PC-9 (cell line): ENCODE measurements at places on chromosomes 1 and 21.

GRCh38 chr1:33328817-33329216 is 7.9 kb upstream of the A3GALT2 start:
- H3K36me3 ChIP-seq, result peaks cover 85% of the 10 kb centered on the region
- no peak overlapping the region for H3K27ac ChIP-seq
- no peak for DNase-seq
- no peak overlapping the region for H3K4me3 ChIP-seq
- H3K27me3 ChIP-seq, result no peaks in the 10 kb centered on the region

DNA sequence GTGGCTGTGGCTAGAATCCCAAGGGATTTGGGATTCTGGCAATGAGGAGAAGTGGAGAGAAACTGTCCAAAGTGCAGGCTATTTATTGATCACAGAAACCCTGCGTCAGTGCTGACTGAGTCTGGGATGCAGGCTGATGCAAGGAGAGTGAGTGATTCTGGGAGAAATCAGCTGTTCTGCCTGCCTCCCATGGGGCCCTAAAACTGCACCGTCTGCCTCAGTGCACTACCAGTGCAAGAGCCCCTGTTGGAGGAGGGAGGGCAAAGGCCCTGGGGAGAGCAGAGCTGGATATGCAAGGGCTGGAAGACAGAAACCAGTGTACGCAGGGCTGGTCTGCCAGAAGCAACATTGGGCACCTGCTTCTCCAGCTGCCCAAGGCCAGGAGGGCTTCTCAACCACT is 42.6 kb downstream of the C1orf198 start:
- peak overlapping the region; percentile 23; the same call in 1 of the 2 replicates for H3K4me3 ChIP-seq
- H3K36me3 ChIP-seq, result no peaks in the 10 kb centered on the region
- H3K4me1 ChIP-seq, result peaks cover 42% of the 10 kb centered on the region

DNA sequence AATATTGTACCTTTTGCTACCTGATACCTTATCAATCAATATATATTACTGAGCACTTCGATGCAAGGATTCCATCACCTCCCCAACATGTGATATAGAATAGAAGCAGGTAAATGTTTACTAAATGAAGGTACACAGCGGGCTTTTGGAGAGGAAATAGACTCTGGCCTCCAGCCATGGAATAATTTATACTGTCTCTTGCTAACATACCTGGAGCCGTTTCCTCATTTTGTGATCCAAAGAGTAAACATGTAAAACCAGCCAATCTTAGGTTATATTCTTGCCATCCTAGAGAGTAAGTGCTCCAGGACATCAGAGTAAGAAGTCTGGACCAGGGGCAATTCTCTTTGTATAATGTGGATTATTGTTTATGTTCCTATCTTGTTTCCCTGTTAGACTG is 39.4 kb downstream of the NDUFS5 start:
- H3K4me1 ChIP-seq, result no peaks in the 10 kb centered on the region
- no peak overlapping the region for H3K4me3 ChIP-seq
- H3K27me3 ChIP-seq, result no peaks in the 10 kb centered on the region
- no peaks in the 10 kb centered on the region for H3K36me3 ChIP-seq
- no peak overlapping the region for H3K27ac ChIP-seq

DNA sequence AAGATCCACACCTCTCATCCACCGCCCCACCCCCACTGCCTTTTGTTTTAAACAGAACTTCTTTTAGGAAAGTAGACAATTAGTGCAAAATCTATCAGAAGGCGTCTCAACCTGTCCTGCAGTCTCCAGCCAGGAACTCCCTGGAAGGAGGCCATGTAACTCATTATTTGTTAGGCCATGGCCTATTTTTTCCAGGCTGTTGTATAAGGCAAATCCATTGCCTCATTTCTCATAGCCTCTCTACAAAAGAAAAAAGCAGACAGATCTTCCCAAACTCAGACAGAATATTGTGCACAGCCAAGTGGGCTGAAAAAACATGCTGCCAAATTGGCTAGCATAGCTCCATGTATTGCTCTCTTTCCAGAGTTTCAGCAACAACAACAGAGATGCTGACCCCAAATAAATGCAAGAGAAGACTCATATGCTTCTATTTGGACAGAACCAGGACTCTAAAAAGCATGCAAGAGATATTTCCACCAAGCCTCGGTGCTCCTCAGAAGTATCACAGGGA is 770.7 kb upstream of the CXADR start:
- no peak overlapping the region for H3K4me3 ChIP-seq
- no peak for DNase-seq
- H3K27me3 ChIP-seq, result no peaks in the 10 kb centered on the region
- no peaks in the 10 kb centered on the region for H3K4me1 ChIP-seq
- H3K36me3 ChIP-seq, result no peaks in the 10 kb centered on the region
- no peak overlapping the region for H3K27ac ChIP-seq

- H3K27ac ChIP-seq, result no peak overlapping the region
- no peak for DNase-seq
- no peaks in the 10 kb centered on the region for H3K36me3 ChIP-seq
Measured at GRCh38 chr1:194476351-194476750, 1289.9 kb upstream of the B3GALT2 start.

DNA sequence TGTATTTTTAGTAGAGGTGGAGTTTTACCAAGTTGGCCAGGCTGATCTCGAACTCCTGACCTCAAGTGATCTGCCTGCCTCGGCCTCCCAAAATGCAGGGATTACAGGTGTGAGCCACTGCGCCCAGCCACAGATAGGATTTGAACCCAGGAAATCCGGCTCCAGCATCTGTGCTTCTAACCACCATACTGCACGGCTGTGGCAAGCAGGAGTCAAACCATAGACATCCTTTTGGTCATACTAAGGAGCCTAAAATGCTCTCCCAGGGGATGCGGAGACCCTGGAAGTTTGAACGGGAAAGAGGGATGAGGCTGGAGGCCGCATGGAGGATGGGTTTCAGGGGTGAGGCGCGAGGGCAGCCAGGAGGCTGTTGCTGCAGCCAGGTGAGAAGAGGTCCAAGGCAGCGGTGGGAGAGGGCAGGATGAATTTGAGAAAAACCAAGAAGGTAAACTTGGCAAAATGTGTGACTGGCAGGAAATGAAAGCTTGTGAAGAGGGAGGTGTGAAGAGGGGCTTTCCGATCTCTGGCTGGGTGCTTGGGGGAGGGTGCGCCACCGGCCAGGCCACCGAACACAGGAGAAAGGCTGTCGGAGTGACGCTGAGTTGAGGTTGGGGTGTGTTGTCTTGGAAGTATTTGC is 24.0 kb upstream of the CDK18 start:
- no peaks in the 10 kb centered on the region for H3K27me3 ChIP-seq
- H3K36me3 ChIP-seq, result no peaks in the 10 kb centered on the region
- peaks cover 16% of the 10 kb centered on the region for H3K4me1 ChIP-seq
- DNase-seq, result no peak
- no peak overlapping the region for H3K27ac ChIP-seq

- H3K4me1 ChIP-seq, result no peaks in the 10 kb centered on the region
- no peak overlapping the region for H3K27ac ChIP-seq
- 0 out of 2 replicates have a peak, but pooled peaks cover 3% of the 10 kb centered on the region for H3K36me3 ChIP-seq
- no peaks in the 10 kb centered on the region for H3K27me3 ChIP-seq
- H3K4me3 ChIP-seq, result no peak overlapping the region
Measured at GRCh38 chr1:113540335-113540734, 150.0 kb downstream of the MAGI3 start.

- DNase-seq, result no peak
- no peak overlapping the region for H3K4me3 ChIP-seq
- H3K4me1 ChIP-seq, result peaks cover 22% of the 10 kb centered on the region
- no peaks in the 10 kb centered on the region for H3K36me3 ChIP-seq
- 0 out of 2 replicates have a peak overlapping the region, but pooled peaks have one; percentile 88 for H3K27ac ChIP-seq
Measured at GRCh38 chr1:27555700-27556424, 48.1 kb downstream of the AHDC1 start.

- no peak overlapping the region for H3K4me3 ChIP-seq
- H3K36me3 ChIP-seq, result no peaks in the 10 kb centered on the region
- no peak overlapping the region for H3K27ac ChIP-seq
- H3K4me1 ChIP-seq, result peaks cover 32% of the 10 kb centered on the region
- H3K27me3 ChIP-seq, result no peaks in the 10 kb centered on the region
Measured at GRCh38 chr1:152185544-152186391, 26.7 kb upstream of the RPTN start.

DNA sequence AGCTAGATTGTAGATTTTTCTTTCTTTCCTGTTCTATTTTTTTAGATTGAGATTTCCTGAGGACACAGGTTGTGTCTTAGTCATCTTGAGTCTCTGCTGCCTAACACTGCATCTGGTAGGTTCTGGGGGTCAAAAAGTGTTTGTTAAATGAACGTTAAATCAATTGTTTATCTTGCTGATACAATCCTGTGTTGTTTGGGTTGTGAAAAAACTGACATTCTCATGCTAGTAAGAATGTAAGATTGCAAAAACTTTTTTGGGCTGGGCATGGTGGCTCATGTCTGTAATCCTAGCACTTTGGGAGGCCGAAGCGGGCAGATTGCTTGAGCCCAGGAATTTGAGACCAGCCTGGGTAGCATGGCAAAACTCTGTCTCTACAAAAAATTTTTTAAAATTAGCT is 3.4 kb downstream of the CTSK start:
- DNase-seq, result no peak
- no peaks in the 10 kb centered on the region for H3K36me3 ChIP-seq
- no peaks in the 10 kb centered on the region for H3K27me3 ChIP-seq
- no peak overlapping the region for H3K27ac ChIP-seq

- no peak overlapping the region for H3K27ac ChIP-seq
- no peaks in the 10 kb centered on the region for H3K36me3 ChIP-seq
- peaks cover 79% of the 10 kb centered on the region for H3K27me3 ChIP-seq
- no peak for DNase-seq
- H3K4me1 ChIP-seq, result no peaks in the 10 kb centered on the region
Measured at GRCh38 chr1:53657891-53658396, 81.0 kb downstream of the GLIS1 start.

DNA sequence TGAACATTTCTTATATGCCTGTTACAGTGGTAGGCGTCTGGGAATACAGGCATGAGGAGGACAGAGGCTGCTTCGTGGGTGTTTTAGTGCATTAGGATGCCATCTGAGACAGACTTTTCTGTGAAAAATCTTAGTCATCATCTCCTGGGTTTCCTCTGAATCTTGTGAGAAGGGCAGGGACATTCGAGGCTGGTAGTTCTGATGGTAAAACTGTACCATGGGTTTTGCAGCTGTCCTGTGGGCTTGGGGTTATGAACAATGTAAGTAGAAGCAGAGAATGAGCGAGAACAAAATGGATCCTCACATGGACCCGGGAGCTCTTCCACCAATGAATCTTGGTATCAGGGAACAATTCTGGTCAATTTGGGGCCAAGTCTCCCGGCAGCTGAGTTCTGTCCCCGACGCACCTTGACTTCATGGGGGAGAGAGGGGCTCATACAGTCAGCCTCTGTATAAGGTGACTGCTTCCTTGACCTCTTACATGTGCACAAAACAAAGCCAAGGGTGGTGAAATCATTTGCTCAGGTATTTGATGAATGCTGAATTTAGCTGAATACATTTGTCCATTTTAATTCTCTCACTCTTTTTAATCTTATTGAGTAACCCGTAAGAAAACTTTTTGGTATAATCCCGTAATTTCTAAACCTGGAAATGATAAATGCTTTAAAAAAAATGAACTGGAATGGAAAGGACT is 63.6 kb upstream of the ERRFI1 start:
- no peaks in the 10 kb centered on the region for H3K27me3 ChIP-seq
- DNase-seq, result no peak
- no peak overlapping the region for H3K4me3 ChIP-seq
- peak overlapping the region; percentile 96 for H3K27ac ChIP-seq
- H3K4me1 ChIP-seq, result peaks cover 48% of the 10 kb centered on the region
- H3K36me3 ChIP-seq, result no peaks in the 10 kb centered on the region

GRCh38 chr1:167554028-167554779 is 642 bp upstream of the CREG1 start:
- peaks cover 18% of the 10 kb centered on the region for H3K4me1 ChIP-seq
- H3K27me3 ChIP-seq, result no peaks in the 10 kb centered on the region
- no peaks in the 10 kb centered on the region for H3K36me3 ChIP-seq
- no peak for DNase-seq
- no peak overlapping the region for H3K27ac ChIP-seq

DNA sequence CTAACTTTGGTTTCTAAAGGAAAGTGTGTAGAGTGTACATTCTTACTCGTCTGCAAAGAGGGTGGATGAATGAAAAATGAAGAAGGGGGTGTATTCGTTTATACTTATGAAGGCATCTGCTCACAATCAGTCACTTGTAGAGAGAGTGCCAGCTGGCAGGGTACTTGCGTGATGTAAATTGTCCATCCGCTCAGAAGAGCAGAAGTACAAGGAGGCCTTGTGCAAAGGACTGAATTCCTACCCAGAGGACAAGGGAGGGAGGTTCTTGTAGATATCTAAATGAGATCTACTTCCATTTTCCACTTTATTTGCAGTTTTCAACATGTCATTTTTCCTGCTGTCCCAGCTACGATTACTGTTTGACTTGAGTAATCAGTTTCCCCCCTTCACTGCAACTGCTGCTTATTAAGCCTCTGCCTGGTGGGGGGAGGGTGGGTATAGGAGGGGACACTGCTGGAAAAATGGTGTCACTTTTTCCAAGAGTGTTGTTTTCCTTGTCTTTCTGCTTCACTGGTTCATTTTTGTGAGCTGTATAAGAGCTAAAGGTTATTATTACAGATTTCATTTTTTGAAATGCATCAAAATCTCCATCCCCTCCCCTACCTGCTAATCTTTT is 67.3 kb downstream of the LAMC1 start:
- H3K27me3 ChIP-seq, result no peaks in the 10 kb centered on the region
- H3K27ac ChIP-seq, result no peak overlapping the region
- DNase-seq, result no peak
- H3K4me3 ChIP-seq, result no peak overlapping the region
- H3K4me1 ChIP-seq, result peaks cover 58% of the 10 kb centered on the region
- no peaks in the 10 kb centered on the region for H3K36me3 ChIP-seq

DNA sequence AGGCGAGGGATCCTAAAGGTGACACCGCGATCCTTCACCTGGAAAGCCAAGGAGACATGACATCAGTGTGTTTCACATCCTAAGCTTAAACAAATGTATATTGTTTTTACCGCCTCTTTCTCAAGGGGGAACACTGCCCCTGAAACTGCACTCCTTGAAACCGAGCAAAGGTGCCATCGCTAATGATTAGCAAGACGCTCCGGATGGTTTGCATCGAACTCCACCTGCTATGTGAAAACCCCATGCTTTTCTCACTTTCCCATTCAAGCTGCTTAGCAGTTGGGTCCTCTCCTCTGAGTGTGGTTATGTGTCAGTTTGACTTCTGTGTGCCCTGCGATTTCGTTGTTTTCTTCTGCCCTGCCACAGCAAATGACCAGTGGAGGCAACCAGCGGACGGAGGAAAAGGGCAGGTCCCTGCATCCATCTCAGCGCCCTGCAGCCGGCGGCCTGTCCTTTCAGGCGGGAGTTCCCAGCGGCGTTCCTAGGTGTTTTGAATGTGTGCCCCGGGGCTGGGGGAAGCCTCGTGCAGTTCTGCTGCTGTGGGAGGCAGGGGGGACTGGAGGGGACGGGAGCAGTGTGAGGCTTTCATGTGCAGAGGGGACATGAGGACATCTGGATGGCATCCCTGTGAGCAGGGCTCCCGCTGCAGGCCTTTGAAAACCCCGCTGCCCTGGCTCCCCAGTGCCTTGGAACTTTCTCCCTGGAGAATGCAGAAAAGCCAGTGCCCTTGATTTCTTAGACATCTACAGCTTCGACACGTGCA is 16.1 kb downstream of the ZBTB18 start:
- no peaks in the 10 kb centered on the region for H3K36me3 ChIP-seq
- no peak for DNase-seq
- no peak overlapping the region for H3K4me3 ChIP-seq
- H3K27ac ChIP-seq, result no peak overlapping the region
